ENCODE measurements at places on chromosomes 3 and 15.

- no peak for DNase-seq
Observed at GRCh38 chr15:45064386-45064785, 41.4 kb downstream of the SORD start.

DNA sequence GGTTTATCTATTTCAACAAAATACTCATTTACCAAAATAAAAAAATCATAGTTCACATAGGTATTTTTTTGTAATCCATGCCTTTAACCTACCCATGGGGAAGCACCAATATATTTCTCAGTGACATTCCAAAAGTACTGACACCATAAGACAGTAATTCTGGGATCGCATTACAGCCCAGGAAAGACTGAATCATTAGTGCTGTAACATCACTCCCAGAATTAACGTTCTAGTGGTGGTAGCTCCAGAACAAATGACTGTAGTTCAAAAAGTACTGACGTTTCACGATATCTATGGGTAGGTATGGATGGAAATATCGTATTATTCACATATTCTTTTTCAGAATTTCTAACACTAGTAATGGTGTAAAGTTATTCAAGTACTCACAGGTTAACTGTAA is 54.3 kb upstream of the NEK10 start:
- peak; percentile 8 for DNase-seq

DNA sequence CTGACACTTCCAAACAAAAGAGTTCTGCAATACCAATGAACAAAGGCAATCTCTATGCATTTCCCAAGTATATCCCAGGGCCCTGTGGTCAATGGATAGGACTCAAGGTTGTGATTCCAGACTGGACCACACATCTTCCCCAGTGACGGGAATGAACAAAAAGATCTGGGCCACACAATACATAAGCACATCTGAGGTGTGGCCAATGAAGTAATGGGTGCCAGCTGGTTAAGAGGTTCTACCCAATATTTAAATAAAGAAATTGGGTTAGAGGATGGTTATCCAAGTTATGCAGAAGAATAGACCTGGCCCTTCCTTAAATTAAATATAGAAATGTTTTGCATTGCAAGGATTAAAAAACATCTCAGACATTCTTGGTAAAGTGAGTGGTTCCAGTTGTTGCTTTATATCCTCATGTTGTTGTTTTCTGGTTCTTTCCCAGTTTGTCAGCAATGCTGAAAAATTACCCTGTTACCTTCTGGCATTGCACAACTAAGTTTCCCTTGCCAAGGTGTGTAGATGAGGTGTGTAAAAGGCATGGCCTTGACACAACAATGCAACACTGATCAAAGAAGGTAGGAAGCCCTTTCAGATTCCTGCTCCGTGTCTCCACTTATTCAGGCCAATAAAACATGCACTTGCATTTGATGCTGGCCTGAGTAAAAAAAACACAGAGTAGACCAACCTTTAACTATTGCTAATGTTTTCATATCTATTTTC is 86.5 kb downstream of the PRICKLE2 start:
- DNase-seq, result no peak

DNA sequence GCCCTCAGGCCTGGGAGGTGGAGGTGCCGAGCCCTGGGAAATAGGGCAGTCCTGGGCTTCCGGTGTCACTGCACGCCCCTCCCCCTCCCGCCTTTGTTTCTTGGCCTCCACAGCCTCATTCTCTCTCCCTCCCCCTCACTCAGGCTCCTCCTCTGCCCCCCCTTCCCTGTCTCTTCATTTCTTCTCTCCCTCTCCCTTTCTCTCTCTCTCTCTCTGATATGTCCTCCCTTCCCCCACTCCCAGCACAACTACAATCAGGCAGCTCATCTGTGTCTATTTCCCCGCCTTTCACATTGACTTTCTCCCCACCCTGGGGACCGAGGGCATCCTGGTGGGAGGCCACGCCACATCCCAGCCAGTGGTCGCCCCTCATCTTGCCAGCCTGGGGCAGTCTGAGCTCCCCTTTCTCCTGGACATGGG is 40.2 kb downstream of the IDH2 start:
- DNase-seq, result peak; percentile 16

DNA sequence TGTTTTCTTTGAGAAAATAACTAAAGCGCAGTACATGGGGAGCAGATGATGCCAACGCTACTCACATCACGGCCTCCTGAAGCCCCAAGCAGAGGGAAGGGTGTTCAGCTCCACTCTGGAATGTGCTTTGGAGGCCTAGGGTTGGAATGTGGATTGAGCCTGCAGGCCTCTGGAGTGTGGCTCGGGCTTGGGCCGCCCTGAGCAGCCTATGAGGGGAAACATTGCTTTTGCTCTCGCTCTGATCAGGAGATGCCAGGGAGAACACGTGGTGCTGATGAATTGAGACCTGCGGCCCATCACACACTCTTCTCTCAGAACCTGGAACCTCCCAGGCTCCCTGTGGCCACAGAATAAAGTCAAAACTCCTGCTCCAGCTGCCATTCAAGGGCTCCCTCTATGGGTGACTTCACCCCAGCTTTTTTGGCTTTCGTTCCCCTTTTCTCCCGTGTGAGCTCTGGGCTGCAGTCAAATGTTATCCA is 23.3 kb downstream of the CCDC13 start:
- DNase-seq, result no peak

- DNase-seq, result no peak
Observed at GRCh38 chr3:194422188-194422587, 23.1 kb upstream of the GP5 start.

- no peak for DNase-seq
Observed at GRCh38 chr3:21704796-21705195, 46.2 kb downstream of the ZNF385D start.

DNA sequence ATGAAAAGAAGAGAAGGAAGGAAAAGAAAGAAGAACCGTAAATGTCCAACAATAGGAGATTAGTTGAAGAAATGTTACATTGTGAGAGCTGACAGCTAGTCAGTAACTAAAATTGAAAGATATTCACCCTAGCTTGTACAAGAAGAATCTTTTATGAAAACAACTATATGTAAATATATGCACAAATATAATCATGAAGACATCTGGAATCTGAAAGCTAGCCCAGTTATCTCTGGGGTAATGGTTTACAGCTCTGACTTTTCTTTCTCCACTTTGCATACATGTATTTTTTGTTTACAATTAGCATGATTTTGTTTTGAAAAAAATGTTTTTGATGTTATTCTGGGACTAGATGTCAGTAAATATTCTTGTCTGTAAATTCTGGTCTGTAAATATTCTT is 37.1 kb upstream of the ADAMTSL3 start:
- DNase-seq, result no peak

GRCh38 chr3:46847744-46848143 is 15.5 kb downstream of the MYL3 start:
- DNase-seq, result no peak

- no peak for DNase-seq
Observed at GRCh38 chr3:111700054-111700453, 104.9 kb upstream of the ZBED2 start.

DNA sequence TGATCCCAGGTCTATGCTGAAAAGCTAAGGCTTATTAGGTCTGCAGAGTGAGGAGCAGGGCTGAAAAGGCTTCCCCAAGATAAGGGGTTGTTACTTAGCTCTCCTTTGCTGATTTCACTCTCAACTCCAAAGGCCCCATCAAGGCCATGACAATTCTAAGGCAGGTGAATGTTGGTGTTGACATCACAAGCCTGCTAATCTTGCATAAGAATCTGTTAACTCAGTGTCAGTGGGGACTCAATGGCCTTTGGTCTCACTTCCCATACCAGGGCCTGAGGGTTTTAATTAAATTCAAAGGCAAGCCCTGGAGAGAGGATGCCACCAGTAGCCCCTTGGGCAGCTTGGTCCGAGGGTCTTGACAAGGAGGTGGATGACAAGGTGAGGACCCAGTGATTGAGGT is 9.4 kb upstream of the ALAS1 start:
- no peak for DNase-seq

- DNase-seq, result no peak
Observed at GRCh38 chr15:63418811-63419210, 37.2 kb upstream of the CA12 start.

- peak; percentile 54 for DNase-seq
Observed at GRCh38 chr3:141646760-141647561, 91.1 kb upstream of the RNF7 start.

DNA sequence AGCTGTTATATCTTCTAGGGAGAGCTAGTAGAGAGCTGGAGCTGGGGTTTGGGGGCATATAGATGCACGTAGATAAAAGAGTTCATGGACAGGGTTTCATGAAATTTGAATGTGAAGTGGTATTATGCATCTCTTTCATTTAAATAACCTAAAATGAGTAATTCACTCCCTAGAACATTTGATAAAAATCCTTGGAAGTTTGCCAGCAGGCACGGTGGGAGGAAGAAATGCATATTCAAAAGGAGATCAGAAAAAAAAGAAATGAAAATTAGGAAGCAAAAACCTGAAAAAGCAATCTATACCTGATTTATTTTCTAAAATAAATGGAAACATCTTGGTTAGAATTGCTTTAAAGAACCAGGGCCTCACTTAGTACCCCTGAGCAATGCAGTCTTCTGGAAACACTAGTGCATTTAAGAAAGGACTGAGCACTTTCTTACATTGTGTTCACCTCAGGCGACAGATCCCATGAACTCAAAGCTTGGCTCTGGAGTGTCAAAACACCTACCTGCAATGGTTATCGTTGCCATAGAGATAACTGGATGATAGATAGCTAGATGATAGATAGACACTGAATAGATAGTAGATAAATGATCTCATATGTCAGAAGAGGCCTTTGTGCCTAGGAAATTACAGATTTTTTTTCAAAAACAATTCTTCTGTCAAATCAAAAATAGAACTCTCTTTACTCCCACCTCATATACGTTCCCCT is 458.6 kb upstream of the THRB start:
- no peak for DNase-seq

GRCh38 chr3:117443014-117443413 is 733.4 kb downstream of the TUSC7 start:
- peak; percentile 30 for DNase-seq

DNA sequence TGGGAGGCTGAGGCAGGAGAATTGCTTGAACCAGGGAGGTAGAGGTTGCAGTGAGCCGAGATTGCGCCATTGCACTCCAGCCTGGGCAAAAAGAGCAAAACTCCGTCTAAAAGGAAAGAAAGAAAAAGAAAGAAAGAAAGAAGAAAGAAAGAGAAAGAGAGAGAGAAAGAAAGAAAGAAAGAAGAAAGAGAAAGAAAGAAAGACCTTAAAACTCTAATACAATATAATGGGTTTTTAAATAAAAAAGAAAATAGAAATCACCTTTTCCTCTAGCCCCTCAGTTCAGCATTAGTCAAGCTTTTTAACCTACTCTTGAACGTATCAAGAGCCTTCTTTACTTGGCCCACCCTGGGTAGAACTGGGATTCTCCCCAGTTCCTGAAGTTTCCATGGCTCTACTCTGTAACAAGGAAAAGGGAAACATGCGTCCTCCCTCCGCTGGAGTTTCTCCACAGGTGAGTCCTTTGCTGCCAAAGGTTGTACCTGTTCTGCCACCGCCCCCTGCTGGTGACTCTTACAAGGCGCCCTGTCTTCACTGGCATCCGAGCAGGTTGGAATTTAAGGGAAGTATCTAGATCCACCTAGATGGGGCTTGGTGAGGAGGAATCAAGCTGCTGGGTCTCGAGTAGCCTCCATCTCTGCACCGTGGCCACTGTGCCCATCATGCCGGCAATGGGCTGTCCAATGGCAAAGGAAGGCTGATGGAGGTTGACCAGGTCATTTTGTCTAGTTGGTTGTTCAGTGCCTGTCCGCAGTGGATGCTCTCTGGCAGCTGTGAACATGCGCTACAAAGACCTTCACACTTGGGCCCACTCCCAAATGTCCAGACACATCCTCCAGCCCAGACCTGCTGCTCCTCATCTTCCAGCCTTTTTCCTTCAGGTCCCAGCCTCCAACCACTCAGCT is 20.6 kb upstream of the EPHB3 start:
- DNase-seq, result peak; percentile 64

DNA sequence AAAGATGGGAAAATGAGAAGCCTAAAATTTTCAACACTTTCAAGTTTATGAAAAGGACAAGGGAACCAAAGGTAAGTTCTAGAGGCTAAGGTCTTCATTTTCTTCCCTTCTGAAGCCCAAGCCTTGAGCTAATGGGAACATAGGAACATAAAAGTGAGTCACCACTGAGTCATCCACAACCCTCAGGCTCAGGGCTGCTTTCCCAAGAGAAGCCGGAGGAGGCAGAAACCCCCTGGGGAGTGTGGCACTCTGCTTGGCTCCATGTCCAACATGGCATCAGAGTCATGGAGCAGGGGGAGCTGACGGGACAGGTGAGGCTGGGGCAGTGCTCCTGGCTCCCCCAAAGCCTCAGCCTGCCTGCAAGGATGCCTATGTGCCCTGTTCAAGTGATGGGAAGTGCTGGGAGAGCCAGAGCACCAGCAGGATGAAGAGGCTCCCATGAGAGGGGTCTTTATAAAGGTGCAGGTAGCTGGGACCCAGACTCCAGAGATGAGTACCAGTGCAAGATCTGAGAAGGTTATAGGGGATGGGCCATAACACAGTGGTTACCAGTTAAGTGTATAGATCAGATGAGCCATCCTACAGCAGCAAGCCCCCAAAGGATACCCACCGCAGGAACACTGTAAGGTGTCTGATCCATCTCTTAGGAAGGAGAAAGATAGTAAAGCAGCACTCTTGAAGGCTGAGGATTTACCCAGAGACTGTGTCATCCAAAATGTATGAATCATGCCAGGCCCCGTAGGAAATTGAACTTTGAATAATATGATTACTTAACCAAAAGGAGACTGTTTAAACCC is 31.8 kb upstream of the RYR3 start:
- DNase-seq, result peak; percentile 83

- DNase-seq, result no peak
Observed at GRCh38 chr15:63449731-63450130, 54.7 kb upstream of the USP3 start.

GRCh38 chr3:186746008-186746407 is 28.8 kb downstream of the KNG1 start:
- DNase-seq, result peak; percentile 86

GRCh38 chr3:197406266-197406665 is 107.9 kb upstream of the DLG1 start:
- peak; percentile 79 for DNase-seq

- no peak for DNase-seq
Observed at GRCh38 chr3:97954228-97954827, 17.9 kb downstream of the RIOX2 start.

GRCh38 chr3:38022301-38022700 is 7.1 kb downstream of the PLCD1 start:
- no peak for DNase-seq

DNA sequence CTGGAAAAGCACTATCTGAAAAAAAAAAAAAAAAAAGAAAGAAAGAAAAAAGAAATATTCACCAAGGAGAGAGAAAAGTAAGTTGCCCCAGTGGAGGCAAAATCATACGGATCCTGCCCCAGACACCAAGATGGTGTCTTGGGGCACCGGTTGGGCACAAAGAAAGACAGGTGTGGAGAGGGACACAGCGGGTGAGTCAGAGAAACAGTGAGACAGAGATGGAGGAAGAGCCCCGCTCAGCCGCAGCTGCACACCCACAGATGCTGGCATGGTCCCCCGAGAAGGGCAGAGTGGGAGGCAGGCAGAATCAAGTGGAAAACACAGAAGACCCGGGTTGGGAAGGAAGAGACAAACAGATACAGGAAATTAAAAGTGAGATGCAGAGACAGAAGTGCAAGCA is 129.7 kb upstream of the SMAD3 start:
- DNase-seq, result no peak
